ENCODE measurements at places on chromosomes 7 and 10.
A peak's percentile ranks its signal among the peaks of the same experiment; 100 is the strongest.

DNA sequence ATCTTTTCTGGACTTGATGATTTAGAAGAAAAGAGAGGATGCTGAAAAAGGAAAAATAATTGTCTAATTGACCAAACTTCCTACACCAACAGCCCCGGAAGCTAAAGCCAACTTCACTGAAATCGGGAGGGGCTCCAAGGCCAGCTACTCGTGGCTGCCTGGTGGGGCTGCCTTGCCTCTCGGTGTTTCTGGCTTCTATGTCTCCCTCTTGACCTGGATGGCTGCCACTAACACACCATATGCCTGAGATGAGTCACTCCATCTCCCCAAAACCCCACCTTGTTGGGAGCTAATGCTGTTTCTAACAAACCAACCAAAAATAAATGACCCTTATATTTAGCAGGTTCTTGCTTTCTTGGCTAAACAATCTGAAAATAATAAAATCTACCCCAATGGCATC is 87.6 kb upstream of the AFAP1L2 start:
- no peak for DNase-seq

DNA sequence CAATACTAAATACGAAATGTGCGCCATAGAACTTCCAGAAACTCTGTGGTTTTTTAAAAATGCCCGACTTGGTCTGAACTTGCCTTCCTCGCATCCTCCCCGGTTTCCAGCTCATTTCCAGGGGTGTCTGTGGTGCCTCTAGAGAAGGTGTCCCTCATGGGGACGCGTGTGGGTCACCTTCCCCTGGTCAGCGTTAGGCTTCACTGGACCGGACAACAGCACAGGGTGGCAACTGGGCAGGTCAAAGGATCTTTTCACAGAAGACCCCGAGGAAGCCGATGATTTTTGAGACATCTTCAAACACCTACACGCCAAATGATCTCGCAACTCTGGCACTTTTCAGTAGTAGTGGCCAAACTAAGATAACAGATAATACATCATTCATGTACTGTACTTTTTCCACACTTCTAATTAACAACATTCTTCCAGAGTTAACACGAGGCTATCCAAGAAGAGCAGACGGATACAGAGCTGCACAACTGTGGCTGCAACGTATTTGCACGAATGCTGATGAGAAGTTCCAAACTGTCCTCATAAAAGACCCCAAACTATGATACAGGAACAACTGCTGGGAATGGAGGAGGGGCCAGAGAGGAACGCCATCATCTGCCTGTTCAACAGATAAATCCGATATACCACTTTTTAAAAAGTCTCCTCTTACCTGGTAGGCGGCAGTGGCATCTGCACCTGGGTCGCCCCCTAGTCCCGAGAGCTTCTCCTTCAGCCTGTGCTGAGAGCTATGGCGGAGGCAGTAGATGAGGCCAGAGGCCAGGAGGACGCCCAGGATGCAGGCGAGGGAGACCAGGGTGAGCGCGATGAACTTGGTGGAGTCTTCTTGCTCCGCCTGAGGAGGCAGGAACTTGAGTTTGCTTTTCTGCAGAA is 345.5 kb downstream of the DNAJB6 start:
- DNase-seq: no peak

DNA sequence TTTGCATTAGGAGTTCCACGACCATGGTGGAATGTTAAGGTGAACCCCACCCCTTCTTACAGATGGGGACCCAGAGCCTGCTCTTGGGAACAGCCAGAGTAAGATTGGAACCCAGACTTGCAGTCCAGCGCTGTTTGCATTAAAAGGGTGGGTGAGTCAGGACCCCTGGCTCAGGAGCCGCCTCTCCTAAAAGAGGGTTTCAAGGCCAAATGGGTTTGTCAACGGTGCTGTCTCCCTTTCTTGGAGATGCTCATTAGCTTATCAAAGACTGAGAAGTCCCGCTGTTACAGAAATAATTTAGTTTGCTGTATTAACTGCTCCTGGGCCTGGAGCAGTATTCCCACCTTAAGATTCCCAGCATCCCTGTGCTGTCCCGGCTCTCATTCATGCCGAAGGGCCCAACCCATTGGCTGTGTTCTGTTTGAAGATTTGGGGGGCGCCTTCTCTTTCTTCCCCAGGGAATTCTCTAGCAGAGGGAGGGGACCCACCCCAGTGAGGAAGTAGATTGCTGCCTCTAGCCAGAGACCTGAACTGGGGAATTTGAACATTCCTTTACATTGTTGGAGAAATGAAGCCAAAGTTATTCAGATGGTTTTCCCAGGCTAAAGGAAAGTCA is 1.8 kb downstream of the MARVELD1 start:
- no peak for DNase-seq

DNA sequence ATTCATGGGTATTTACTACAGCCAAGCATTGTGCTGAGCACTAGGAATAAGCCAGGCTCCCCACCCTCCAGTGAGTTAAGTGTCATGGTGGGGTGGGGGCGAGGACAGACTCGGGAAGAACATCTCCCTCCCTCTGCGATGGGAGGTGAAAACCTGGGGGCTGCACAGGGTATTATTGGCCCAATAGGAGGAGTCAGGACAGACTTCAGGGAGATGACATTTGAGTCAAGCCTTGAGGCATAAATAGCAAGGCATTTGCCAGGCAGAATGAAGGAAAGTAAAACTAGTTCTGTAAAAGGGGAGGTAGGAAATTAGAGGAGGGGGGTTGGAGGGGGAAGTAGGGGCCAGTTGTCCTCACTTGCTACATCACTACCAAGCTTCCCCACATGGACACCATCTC is 18.9 kb downstream of the NKX2-3 start:
- no peak for DNase-seq

- DNase-seq: no peak
These were observed 242.6 kb upstream of the FZD8 start for GRCh38 chr10:35884657-35885071.

DNA sequence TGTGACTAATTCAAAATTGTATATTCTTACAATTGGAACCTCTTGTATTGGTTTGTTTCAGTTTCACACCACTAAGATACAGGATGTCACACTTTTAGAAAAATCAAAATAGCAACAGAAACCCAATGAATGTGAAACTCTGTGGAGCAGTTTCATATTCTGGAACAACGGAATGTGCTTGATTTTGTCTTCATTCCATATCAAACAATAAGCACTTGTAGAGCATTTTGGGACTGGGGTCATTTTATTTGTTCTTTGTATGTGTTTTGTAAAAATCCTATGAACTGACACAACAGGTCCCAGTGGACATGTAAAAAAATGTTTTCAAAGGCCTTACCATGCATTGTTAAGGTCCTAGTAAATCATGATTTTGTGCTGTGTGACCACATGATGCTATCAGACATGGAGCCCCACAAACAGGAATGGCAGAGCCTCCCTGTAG is 123.1 kb downstream of the DKK1 start:
- DNase-seq: no peak

- DNase-seq: no peak
These were observed 41.6 kb downstream of the MRPS33 start for GRCh38 chr7:140972876-140973829.

GRCh38 chr7:38274486-38274885 is 1.1 kb upstream of the TARP start:
- no peak for DNase-seq

GRCh38 chr7:40640566-40640965 is 505.8 kb downstream of the SUGCT start:
- peak; percentile 19 for DNase-seq

DNA sequence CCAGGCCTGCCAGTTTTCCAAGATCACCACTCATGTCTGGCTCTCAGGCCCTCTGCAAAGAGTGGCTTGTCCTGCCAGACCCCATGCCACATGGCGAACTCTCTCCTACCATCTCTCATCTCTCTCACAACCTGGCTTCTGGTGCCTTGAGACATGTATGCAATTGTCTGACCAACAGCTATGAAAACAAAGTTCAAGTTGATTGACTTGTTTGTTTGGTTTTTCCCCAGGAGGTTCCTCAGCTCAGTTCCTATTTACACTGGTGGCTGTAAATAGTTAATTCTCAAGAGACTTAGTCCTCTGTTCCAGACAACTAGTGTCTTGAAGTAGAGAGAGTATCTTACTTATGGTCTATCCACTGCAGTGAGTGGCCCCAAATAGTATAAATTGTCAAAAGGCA is 131.8 kb downstream of the SNX10 start:
- no peak for DNase-seq

- DNase-seq: no peak
These were observed 7.0 kb upstream of the TRDMT1 start for GRCh38 chr10:17208476-17208875.

DNA sequence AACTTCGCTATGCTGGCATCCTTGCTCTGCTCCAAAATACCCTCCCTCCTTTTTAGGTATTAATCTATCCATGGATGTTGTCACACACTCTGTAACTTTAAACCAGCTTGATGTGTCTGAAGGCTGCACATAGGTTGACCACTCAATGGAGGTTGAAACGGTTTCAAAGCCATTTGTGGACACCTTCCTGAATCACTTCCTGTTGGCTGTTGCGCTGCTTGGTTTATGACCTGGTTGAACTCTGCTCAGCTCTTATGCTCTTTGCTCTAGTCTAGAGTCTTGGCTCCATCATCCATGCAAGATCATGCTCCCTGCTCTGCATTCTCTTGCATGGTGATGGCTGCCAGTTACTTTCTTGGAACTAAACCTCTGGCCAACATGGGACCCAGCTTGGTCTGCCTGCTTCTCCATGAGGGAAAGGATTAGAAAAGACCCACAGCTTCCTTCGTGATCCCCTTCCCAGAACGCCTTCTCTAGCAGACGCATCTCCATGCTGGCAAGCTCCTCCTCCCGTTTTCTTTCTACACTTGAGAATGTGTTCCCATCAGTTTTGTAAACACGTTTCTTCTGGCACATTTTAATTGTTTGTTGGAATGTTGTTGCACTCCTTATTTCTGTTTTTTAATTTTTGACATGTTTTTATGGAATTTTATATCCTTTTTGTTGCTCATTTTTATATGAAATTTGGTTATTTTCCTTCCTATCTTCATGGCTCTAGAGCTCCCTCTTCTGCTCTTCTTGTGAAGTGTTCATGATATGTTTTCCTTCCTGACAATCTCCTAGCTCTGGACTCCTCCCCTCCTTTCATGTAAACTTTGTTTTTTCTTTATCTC is 149.8 kb downstream of the XPNPEP1 start:
- peak; percentile 20 for DNase-seq

GRCh38 chr10:43373461-43373860 is 2.0 kb downstream of the FXYD4 start:
- no peak for DNase-seq

GRCh38 chr10:119689016-119689580 is 36.8 kb upstream of the INPP5F start:
- no peak for DNase-seq

DNA sequence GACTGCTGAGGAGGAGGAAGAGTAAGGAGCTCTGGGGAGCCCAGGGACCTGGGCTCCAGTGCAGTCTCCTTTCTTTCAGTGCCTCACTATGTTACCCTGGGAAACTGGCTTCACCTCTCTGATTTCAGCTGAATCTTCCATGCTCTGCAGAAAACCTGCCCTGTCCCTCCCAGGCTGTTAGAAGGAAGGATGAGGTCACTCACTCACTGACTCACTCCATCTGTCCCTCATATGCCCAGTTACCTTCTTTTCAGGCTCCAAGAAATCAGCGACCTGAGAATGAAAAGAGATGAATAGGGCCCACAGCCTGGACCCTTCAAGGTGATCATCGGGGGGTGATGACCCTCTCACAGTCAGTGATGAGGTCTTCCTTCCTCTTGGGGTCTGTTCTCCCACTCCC is 481 bp downstream of the SFTPA2 start:
- no peak for DNase-seq

GRCh38 chr7:17651341-17651740 is 289.0 kb downstream of the SNX13 start:
- DNase-seq: no peak

DNA sequence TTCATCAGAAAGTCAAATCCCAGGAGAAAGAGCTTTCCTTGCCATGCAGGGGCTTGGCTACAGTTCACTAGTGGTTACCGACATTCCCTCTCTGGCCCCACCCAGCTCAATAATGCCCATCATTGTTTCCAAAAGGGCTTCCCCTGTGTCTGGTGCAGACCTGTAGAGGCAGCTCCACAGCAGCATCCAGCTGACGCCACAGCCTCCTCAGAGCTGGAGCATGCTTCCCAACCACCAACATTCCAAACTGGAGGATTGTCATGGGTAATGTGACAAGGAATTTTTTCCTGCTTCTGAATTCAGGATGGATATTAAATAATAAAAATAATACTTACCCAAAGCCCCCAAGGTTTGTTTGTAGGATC is 77.4 kb downstream of the ZNF365 start:
- DNase-seq: no peak

DNA sequence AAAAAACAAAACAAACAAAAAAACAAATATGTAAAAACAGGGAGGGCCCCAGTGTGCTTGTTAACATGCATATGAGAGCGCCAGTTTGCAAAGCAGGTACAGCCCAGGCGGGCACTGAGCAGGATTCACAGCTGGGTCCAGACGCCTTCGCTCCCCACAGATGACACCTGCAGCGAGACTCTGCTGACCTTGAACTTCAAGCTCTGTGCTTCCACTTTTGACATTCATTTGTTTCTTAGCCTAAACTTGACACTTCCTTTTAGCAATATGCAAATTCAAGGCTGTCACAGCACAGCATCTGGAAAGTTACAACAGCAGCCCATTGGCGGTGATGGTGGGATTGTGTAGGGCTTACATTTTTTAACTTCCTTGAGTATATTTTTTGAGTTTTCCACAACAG is 88.8 kb upstream of the TNS3 start:
- no peak for DNase-seq

GRCh38 chr7:27161214-27161720 is 4.1 kb downstream of the HOXA9 start:
- DNase-seq: no peak

DNA sequence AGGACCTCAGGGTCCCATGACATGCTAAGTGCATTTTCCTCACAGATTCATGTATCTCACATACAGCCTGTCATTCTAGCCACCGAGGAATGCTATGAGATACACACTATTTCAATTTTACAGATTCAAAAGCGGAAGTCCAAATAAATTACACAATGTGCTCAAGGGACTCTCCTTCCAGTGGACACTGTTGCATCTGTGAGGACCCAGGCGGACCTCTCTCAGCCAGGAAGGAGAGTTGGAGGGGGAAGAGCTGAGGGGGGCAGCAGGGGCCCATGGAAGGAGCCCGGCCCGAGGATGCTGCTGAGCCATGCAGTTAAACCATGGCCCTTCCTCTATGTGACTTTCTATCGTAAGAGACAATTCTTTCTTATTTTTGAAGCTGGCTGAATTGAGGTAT is 93.6 kb downstream of the VOPP1 start:
- DNase-seq: no peak

GRCh38 chr7:36025190-36025589 is 127.9 kb upstream of the EEPD1 start:
- no peak for DNase-seq

DNA sequence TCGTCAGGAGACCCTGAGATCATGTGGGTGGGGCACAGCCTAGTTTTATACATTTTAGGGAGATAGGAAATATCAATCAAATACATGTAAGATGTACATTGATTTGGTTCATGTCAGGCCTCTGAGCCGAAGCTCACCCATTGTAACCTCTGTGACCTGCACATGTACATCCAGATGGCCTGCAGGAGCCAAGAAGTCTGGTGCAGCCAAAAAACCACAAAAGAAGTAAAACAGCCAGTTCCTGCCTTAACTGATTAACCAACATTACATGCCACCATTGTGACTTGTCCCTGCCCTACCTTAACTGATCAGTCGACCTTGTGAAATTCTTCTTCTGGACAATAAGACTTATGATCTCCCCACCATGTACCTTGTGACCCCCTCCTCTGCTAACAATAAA is 16.0 kb upstream of the LRRC61 start:
- DNase-seq: no peak
